Anterior cingulate cortex (tissue), 58 donors: ENCODE measurements at places on chromosomes 1 and 21.
A peak's percentile ranks its signal among the peaks of the same experiment; 100 is the strongest.

- DNase-seq = no peak
Measured at GRCh38 chr1:159548126-159548525, 12.3 kb upstream of the OR10J5 start.

DNA sequence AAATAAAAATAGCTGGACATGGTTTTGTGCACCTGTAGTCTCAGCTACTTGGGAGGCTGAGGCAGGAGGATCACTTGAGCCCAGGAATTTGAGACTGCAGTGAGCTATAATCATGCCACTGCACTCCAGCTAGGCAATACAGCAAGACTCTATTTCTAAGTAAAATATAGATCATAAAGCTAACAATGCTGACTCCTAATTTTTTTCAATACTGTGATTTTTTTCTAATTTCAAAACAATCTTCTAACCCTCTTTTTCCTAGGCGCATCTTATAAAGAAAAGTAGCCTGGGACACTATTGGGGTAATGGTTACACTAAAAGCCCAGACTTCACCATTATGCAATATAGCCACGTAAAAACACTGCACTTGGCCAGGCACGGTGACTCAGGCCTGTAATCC is 81.3 kb downstream of the PTPN14 start:
- no peak for DNase-seq

DNA sequence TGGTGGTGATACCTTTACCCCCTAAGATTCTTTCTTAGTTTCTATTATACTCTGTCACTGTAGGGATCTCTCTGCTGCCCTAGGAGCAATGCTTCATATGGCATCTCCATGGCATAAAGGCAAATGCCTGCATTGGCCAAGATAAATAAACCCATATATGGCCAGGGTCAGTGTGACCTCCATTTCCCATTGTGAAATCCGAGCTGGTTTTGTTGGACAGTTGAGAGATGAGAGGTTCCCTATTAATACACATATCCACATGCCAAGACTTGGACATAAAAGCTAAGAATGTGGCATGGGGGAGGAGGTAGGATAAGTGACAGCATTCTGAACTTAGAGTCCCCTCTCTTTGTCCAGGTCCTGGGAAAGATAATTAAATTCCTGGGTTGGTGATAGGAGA is 1.4 kb downstream of the TPM3 start:
- DNase-seq = no peak

GRCh38 chr1:83571536-83571935 is 427.4 kb downstream of the TTLL7 start:
- no peak for DNase-seq

- no peak for DNase-seq
Measured at GRCh38 chr1:231252336-231252735, 11.3 kb downstream of the GNPAT start.

DNA sequence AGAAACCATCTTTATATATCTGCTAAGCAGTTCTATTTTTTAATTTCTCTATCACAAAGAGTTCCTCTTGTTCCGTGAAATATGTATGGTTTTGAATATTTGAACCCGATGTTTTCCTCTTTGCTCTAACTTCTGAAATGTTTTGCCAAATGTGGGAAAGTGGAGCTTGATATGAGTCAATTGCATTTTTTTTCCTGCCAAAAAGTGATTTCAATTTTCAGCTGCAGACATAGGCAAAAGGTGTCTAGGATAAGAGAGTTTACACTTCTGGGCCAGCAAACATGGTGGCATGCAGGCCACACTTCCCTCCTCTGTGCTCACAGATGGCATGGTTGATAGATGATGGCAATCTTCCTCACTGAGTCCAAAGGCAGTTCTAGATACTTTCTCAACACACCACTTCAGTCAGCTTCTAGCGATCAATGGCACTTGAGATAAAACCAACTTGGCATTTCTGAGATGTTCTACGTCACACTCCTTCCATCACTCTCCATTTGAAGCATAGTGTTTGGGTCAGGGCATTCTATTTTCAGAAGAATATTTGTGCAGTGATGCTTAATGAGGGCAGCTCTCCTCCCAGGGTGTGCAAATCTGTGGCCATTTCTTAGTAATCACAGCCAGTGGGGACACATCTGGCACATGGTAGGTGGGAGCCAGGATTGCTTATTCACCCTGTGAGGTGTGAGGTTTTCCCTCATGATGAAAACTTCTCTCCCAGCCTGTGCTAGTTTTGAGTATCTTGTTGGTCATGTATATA is 54.4 kb upstream of the SCAF4 start:
- DNase-seq = no peak

DNA sequence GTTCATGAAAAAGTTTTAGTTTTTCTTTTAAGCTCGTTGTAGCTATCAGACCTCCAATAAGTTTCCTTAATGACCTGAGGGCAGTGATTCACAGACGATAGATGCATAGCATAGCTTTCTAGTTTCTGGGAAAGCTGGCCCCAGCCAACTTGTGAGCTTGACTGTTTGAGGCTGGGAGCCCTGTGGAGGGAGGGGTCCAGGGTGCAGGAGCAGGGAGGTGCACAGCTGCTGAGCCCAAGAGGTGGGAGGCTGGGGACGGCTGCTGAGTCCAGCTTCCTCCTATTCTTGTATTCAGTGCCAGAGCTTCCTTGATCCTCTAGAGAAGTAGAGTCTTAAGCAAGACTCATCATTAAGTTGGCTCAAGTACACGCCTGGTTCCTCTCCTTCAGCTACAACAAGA is 11.0 kb upstream of the AVPR1B start:
- DNase-seq = no peak

DNA sequence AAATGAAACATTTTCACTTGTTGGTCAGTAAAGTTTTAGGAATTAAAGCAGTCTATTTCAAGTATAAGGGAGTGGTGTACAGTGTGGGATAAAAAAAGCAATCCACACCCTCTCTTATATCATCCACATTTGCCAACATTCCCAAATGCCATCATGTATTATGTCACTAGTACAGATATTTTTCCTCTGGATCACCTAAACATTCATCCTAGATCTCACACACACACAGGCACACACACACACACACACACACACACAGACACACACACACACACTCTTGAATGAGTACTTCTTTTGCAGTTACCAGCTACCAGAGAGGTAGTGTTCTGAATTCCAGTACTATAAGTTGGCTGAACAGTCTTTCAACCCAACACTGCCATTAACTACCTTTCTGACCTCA is 1369.1 kb upstream of the ADGRL4 start:
- DNase-seq = no peak

- DNase-seq = no peak
Measured at GRCh38 chr1:47643306-47644211, 205.7 kb downstream of the FOXD2 start.

GRCh38 chr1:5828308-5828935 is 163.8 kb downstream of the NPHP4 start:
- DNase-seq = no peak

- DNase-seq = no peak
Measured at GRCh38 chr1:148318123-148318903, 164.8 kb downstream of the PPIAL4G start.

DNA sequence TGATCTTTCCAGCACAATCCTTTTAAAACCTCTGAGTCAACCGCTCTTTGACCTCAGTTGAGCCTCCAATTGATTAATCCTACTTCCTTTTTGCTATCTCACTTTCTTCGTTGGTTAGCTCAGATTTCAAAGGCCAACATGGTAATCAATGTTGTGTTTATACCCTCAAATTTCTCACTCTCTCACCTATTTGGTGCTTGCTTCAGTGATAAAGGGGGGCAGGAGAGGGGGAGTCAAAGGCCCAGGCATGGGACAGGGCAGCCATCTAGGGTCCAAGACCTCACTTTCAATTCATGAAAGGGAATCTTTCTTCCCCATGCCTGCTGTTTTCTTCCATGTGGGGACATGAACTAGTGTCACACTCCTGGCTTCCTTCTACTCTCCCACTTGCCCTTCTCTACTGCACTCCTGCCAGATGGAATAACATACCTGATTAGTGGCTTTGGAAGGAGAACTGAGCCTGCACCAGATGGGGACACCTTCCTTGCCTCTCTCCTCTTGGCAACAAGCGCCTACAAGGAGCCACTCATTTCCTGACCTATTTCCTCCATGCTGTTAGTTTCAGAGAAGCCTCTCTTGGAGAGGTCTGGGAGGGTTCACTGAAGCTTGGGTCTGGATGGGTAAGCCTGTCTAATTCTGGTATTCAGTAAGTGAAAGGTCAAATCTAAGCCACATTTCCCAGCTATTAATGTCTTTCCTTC is 73.3 kb upstream of the ARHGAP29 start:
- DNase-seq = no peak

DNA sequence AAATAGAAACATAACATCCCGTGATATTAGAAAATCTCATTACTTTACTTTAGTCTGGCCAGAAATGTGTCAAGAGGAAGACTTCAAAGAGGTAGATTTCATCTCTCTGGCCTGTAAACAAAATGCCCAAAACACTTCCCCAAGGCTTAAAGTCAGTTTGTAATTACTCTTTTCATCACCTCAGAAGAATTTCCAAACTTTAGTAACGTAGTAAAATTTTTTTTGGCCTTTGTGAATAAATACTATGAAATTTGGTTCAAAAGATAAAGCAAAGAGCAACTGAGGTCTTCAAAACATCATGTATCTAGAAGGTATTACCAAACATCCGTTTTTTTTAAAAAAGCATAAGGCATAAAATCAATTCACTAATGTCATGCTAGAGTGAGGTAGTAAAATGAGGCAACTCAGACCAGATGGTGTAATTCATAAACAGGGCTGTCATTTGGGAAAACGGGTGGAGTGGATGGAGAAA is 51.4 kb downstream of the LEPR start:
- no peak for DNase-seq

GRCh38 chr1:186689907-186690306 is 9.7 kb upstream of the PTGS2 start:
- DNase-seq = no peak

DNA sequence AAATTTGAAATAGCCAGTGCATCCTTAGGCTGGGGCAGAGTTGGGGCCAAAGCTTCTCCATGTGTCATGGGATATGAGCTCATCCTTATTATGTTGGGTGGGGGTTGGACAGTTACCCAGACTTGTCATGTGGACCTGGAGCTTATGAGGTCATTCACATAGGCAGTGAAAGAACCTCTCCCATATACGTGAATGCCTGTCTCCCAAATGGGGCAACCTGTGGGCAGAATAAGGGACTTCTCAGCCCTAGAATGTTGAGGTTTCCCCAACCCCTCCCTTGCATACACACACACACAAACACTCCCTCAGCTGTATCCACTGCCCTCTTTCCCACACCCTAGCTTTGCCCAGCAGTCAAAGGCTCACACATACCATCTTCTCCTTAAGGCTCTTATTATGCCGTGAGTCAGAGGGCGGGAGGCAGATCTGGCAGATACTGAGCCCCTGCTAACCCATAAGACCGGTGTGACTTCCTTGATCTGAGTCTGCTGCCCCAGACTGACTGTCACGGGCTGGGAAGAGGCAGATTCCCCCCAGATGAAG is 2.3 kb upstream of the IVL start:
- DNase-seq = no peak

- DNase-seq = no peak
Measured at GRCh38 chr1:246608616-246609376, 42.5 kb downstream of the CNST start.

DNA sequence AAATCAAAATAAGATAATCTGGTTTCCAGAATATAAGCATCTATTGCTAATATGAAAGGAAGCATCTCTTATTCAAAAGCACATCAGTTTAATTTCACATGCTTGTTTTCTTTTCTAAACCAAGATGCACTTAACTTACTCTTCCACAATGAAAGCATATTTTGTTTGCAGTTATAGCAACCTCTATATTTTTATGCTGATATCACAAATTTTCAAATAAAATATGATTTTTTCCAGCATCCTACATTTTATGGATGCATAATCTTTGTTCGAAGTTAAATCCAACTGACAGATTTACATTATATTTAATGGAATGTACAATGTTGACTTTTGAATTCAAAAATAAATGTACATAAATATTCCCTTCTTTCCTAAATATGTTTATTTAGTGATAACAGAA is 978.3 kb upstream of the B3GALT2 start:
- DNase-seq = no peak

- DNase-seq = no peak
Measured at GRCh38 chr1:11984576-11984975, 4.3 kb downstream of the MFN2 start.

- DNase-seq = no peak
Measured at GRCh38 chr1:177686933-177687332, 282.9 kb downstream of the SEC16B start.

- no peak for DNase-seq
Measured at GRCh38 chr1:179955731-179956130, 1.1 kb downstream of the CEP350 start.

GRCh38 chr1:8411803-8412182 is 93.9 kb downstream of the SLC45A1 start:
- no peak for DNase-seq

- no peak for DNase-seq
Measured at GRCh38 chr1:230306169-230306568, 120.0 kb downstream of the PGBD5 start.

GRCh38 chr1:184376369-184376768 is 10.5 kb upstream of the C1orf21 start:
- no peak for DNase-seq

DNA sequence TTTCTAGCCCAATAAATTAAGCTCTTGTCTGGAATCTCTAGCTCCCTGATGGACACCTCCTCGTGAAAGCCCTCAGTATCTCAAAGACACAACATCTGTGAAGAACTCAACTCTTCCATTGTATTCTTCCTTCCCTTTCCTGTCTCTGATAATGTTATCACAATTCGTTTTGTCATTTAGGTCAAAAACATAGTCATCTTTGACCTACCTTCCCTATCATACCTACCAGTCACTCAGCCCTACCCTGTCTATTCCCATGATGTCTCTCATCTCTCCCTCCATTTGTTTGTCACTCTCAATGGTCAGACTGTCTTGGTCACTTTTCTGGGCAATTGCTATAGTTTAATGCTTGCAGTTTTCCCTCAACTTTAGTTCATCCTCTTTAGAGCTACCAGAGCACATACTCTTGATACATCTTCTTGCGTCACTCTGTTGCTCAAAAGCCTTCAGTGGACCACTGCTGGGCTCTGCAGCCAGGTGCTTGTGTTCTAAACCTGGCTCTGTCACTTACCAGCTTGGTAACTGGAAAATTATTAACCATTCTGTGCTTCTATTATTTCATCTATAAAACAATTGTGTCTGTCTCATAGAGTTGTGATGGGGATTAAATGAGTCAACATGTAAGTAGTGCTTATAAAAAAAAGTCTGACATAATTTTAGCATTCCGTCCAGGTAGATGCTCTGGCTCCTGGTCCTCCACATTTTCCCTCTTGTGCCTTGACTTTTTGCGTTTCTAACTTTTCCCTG is 39.6 kb downstream of the DDR2 start:
- no peak for DNase-seq

- DNase-seq = no peak
Measured at GRCh38 chr1:59329412-59330053, 32.6 kb downstream of the FGGY start.

- no peak for DNase-seq
Measured at GRCh38 chr1:118100686-118101514, 84.1 kb downstream of the SPAG17 start.

DNA sequence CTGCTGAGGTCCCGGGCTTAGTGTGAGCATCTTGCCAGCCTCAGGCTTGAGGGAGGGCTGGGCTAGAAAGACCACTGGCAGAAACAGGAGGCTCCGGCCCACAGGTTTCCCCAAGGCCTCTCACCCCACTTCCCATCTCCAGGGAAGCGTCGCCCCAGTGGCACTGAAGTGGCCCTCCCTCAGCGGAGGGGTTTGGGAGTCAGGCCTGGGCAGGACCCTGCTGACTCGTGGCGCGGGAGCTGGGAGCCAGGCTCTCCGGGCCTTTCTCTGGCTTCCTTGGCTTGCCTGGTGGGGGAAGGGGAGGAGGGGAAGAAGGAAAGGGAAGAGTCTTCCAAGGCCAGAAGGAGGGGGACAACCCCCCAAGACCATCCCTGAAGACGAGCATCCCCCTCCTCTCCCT is 7.2 kb upstream of the HTR6 start:
- no peak for DNase-seq

GRCh38 chr1:215517441-215517891 is 49.6 kb upstream of the KCTD3 start:
- peak; percentile 0 for DNase-seq
